ENCODE measurements at places on chromosomes 11 and 22. TPM values are rescaled to one million over a fixed set of nuclear protein-coding genes. Genes with fewer than 3 reads are reported as not detected.
A peak's percentile ranks its signal among the peaks of the same experiment; 100 is the strongest.

- DNase-seq, result no peak
Observed at GRCh38 chr22:36224245-36224644, 15.1 kb downstream of the APOL2 start.

APLP2 gene
- total RNA-seq, result 259 TPM

GRCh38 chr11:35040221-35040942, 98.6 kb upstream of the CD44 start:
- DNase-seq, result peak; percentile 95

GRCh38 chr22:37526376-37526775, 7.2 kb upstream of the CARD10 start:
- DNase-seq, result peak; percentile 96

DNA sequence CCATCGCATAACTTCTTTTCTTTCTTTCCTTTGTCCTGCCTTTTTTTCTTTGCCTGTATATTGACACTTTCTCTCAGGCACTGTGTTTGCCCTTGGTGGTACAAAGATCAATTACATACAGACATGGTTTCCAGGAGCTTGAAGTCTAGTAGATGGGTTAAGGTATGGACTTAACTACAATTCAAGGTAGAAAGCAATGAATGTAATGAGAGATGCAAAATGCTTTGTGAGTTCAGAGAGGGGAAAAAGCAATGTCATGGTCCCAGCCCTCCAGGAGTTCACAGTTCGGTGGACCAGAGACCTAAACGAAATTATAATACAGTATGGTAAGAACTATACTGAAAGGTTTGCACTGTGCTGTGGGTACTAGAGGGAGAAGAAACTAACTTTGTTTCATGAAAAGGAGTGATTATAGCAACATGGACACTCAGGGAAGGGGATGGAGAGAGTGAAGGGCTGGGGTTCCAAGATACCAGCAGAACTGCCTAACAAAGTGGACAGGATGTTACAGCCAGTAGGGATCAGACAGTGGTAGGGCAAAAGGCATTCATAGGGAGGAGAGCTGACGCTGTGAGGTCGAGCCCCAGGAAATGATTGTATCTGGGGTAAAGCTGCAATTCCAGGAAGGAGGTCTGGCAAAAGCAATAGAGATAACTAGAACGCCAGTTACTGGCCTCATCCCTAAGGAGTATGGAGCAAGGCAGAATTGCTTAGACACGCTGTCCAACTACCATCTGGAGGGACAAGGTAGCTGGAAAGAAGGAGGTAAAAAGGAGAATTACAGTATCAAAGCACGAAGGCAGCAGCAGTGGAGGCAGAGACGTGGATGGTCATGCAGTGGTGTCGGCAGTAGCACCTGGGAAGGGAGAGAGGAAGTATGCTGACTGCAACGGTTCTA, 158.3 kb upstream of the MTMR2 start:
- DNase-seq, result no peak

GRCh38 chr22:47592791-47593190, 830.3 kb downstream of the TBC1D22A start:
- no peak for DNase-seq
